Esophagus squamous epithelium (tissue), 5 donors: ENCODE measurements at places on chromosomes 1 and 21. TPM values are rescaled to one million over a fixed set of nuclear protein-coding genes. Genes with fewer than 3 reads are reported as not detected.

DNA sequence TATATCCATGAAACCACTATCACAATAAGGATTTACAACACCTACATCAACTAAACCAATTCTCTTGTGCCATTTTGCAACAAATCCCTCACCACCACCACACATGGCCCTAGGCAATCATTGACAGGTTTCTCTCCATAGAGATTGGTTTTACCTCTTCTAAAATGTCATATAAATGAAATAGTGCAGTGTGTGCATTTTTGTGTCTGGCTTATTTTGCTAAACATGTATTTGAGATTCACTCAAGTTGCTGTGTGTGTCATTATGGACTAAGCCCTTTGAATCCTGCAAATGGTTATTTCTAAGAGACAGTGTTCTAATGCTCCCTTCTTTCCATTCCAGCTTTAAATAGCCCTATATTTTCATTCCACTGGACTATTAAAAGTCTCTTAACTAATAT lies 179.7 kb upstream of the LRRC7 start:
- no peak for DNase-seq

Gene HPCAL4
- not detected for total RNA-seq

DNA sequence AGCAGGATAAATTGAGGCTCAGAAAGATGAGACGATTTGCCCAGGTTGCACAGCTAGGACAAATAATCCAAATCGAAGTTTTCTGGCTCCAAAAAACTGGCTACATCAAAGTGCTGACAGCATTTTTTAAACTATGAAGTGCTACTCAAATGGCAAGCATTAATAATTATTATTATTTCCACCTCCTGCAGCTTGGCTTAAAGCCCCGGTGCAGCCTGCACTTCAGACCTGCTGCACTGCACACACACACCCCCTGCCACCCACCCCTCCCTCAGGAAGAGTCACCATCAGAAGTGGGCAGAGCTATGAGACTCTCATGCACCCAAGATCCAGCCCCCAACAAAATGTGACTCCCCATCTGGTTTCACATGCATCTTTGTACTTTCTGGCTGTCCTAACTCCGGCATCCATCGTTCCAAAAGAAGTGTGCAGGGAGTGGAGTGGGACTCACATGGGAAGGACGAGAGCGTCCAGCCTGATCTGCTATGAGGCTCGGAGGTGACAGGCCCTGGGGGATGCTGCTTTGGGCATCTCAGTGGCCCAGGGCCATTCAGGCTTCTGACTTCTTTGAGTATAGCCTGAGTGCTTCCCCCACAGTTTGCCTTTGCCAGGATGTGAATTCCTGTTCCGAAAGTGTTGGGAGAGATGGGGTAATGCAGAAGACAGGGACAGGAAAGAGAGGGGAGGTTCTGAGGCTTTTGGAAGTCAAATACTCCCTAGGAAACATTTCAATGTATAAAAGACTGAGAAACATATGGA lies 65.0 kb upstream of the FAM20B start:
- no peak for DNase-seq

DNA sequence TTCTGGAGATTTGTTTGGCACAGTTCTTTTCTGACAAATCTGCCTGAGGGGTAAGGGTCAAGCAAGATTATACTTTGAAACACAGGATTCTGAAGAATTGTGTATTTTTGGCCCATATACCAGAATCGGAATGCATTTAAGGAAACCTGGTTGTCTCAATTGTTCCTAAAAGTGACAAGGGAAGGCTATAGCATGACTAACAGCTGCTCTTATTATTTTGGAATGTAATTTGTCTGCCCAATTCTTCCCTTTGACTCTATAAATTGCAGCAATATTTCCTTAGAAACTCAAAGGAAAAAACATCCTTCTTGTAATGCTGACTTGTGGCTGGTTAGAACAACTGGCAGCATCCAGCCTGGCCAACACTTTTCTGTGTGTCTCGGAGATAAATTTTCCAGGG lies 15.8 kb upstream of the VCAM1 start:
- no peak for DNase-seq

DNA sequence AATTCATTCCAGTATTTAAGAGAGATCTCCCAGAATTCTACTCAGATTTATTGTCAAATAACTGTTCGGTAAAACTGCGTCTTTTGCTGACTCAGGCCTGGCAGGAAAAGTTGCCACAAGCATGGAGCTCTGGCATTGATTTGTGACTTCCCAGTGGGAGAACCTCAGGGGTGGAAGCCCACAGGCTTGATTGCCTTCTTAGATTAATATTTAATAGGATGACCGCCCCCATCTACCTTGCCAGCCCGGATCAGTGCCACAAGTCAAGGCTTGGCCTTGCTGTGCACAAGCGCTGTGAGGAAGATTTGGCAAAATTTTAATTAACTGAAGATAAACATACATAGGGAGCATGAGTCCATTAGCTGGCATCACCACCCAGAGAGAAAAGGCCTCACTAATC lies 93.5 kb downstream of the LRIG2 start:
- DNase-seq = no peak

Gene SLC35E2B
- total RNA-seq = 13.2 TPM

DNA sequence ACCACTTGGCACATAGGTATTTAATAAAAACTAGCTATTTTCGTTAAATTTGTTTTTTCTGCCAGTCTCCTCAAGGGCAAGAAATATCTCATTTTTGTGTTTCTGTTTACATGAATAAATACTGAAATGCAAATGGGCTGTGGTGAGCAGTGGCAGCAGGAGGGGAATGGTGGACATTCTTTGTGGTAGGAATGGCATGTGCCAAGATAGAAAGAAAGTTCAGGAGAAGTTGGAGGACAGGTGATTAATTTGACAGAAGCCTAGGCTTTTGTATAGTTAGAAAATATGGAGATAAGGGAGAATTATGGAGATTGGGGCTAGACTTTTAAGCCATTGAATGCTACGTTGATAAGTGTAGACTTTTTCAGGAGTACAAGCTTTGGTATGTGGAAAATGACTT lies 8.6 kb downstream of the RAP1A start:
- DNase-seq = no peak

DNA sequence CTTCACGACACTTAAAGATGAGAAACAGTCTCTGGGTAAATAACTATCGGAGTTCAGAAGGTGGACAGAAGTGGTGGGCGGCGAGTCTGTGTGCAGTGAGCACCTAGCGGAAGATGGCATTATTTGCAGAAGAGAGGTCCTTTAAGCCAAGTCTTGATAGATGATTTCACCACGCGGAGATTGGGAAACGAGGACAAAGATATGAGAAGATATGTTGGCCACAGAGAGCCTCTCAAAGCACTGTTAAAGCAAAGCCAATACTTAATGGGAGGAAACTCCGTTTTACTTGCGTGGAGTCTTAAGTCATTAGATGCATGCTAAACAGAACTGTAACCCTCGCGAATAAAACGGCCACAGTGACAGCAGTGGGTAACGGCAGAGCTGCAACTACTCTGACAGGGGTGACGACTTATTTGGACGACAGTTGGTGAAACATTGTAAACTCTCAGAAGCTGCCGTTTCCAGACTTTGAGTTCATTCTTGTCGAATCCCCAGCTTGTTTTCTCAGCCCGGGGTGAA lies 577 bp upstream of the CEP350 start:
- DNase-seq = no peak

Gene C1orf185
- total RNA-seq = not detected

GRCh38 chr1:54456921-54457529 lies 50.8 kb upstream of the SSBP3 start:
- no peak for DNase-seq

Gene CHRM3
- total RNA-seq = 1.5 TPM

- no peak for DNase-seq
Measured at GRCh38 chr1:168989985-168990384, 116.5 kb upstream of the ATP1B1 start.

DNA sequence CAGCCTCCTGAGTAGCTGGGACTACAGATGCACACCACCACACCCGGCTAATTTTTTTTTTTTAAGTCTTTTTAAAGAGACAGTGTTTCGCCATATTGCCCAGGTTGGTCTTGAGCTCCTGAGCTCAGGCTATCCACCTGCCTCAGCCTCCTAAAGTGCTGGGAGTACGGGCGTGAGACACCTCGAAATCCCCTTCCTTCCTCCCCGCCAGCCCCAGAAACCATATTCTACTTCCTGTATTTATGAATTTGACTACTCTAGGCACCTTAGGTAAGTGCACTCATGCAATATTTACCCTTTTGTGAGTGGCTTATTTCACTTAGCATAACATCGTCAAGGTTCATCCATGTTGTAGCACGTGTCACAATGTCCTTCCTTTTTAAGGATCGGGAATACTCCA lies 6.9 kb upstream of the LRP8 start:
- DNase-seq = no peak

DNA sequence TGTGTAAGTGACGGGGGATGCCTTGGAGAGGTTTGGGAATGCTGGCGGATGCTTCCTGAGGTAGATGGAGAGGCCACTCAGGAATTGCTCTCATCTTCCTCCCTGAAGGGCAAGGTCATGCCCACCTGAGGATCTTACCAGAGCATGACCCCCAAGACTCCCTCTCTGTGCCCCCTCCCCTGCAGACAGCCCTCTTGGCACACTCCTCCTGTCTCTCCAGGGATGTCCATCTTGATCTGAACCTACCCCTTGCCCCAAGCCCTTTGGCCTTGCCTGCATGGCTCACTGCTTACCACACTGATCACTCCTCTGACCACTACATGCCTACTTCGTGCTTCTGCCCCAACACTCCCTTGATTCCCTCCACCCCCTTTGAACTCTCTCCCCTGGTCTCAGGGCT lies 17.9 kb upstream of the MPL start:
- no peak for DNase-seq

DNA sequence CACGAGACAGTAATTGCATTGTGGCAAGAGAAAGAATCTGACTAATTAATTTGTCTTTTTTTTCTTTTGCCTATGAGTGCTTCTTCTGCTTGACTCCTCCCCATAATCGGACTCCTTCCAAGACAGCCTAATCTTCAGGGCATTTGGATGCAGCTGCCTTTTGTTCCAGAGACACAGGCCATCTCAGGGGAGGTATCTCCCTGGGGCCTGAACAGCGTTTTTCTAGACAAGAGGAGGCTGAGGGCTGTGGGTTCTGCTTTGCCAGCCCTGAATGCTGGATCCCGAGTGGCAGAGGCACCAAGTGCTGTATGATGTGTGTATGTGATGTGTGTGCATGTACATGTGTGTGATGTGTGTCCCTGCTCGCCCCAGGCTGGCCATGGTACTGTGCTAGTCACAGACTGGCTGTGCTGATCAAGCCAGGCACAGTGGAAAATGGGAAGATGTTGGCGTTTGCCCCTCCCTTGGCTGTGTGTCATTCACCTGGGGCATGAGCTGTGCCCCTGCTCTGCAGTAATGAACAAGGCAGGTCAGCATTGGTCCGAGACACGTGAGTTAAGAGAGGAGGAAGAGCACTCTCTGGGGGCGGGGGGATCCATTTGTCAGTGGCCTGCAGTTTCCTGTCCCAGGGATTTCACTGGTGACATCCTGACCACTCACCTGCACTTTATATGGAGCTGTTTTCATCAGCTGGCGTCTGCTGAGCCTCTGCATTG lies 77.2 kb downstream of the ADARB1 start:
- DNase-seq = no peak

Gene GCSAML
- 1.7 TPM for total RNA-seq

Gene CDA
- total RNA-seq = 53.7 TPM

DNA sequence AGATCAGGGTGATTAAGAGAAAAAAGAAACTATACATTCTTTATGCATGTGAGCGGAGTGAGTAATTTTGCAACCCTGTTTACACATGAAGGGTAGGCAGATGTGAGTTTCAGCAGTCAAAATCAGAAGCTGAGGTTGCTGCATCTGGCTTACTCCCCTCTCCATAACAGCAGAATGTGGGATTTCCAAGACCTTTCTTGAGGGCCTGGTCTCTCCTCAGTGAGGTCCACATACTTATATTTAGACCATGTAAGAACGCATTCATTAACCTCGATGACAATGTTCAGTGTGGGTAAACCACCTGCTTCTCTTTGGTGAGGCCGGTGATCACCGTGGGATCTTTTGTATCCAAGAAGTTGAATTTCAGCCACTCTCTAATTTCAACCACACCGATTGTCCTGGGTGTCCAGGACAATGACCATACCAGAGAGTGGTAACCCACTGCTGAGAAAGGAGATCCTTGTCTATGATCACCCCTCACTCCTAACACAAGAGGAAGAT lies 18.7 kb upstream of the RAP1A start:
- DNase-seq = no peak

- no peak for DNase-seq
Measured at GRCh38 chr1:17020502-17020901, 8.8 kb upstream of the ATP13A2 start.

DNA sequence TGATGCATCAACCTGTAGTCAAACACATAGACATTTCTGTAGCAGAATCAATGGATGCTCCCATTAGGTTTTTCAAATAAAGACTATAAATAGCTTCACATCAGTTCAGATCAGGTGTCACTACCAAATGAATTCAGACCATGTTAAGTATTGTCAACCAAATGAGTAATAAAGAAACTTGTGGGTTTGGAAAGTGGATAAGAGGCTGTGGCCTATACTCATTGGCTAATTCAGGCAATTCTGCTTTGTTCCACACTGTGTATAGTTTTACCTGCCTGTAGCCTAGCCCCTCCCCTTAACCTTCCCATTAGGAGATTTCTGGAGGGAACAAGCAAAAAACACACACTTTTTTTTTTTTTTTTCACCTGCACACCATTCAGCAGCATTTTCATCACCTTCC lies 321.2 kb downstream of the HLX start:
- no peak for DNase-seq

DNA sequence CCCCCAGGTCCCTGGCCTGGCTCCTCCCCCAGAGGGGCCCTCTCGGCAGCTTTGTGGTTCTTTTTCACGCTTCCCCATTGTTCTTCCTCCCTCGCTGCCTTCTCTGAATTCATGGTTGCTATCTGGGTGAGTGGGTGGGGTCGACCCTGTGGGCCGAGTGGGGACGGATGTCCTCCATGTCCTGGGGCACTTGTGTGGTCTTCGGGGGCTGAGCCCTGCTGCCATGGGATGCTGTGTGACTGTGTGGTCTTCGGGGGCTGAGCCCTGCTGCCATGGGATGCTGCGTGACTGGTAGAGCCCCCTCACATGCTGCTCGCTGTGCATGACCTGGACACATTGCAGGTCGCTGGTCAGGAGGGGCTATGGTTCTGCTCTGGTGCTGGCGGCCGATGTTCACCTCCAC lies 21.6 kb upstream of the DIP2A start:
- DNase-seq = no peak

- no peak for DNase-seq
Measured at GRCh38 chr21:29523646-29524045, 224.9 kb downstream of the BACH1 start.

Gene PM20D1
- total RNA-seq = not detected

Gene SH2D1B
- 0.57 TPM for total RNA-seq
